Stimulated activated CD4-positive, alpha-beta T cell treated with anti-CD3 and anti-CD28 coated beads, Interleukin-2, amount 100 ng/mL, for 48 hours (primary cell): ENCODE measurements at places on chromosomes 5 and 9.

DNA sequence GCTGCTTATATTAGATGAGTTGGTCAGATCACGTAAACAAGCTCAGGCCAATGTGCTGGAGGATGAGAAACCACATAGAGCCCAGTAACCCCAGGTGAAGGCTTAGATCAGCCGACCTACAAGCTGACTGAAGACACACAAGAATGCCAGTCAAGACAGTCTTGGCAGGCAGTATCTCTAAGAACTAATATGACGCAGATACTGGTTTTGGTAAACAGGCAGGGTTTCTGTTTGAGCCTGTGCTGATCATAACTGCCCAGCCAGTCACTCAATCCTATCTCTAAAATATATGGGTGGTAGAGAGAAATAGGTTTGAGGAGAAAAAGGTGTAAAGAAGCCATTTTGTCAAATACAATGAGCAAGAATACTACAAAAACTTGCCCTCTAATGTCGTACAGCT is 7.8 kb upstream of the RIGI start:
- no peak for DNase-seq

GRCh38 chr5:61619289-61619688 is 287.2 kb downstream of the ZSWIM6 start:
- DNase-seq, result no peak

GRCh38 chr9:92463984-92464383 is 18.3 kb downstream of the ASPN start:
- DNase-seq, result no peak

- no peak for DNase-seq
Observed at GRCh38 chr9:10700915-10701314, 88.1 kb upstream of the PTPRD start.

GRCh38 chr5:418162-419121 is 24.5 kb upstream of the EXOC3 start:
- no peak for DNase-seq

DNA sequence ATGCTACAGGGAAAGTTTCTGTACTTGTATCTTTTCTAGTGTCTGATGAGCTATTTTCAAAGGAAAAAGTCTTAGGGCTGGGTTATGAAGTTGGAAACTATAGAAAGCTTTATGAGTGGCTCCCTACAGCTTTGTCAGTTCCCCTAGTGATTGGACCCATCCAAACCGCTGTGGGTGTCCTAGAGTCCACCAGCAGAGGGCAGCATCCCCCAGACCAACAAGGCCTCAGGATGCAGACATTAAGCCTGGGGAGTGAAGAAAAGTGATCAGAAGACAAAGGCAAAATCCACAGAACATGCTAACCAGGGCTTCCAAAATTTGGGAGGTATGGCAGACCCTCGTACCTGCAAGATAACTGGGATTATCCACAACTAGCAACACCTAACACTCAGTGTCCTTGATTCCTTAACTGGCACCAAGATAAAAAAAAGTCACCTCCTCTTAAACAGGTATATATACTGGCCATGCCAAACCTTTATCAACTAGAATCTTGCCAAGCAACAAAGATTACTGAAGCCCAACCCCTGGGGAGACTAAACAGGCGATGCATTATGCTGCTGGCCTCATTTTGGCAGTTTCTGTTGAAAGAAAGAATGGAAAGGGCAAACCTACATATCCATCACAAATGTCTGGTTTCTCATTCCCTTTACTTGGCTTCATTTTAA is 110.4 kb upstream of the NR5A1 start:
- DNase-seq, result peak; percentile 75

- no peak for DNase-seq
Observed at GRCh38 chr5:73321757-73322436, 126.7 kb downstream of the FOXD1 start.

DNA sequence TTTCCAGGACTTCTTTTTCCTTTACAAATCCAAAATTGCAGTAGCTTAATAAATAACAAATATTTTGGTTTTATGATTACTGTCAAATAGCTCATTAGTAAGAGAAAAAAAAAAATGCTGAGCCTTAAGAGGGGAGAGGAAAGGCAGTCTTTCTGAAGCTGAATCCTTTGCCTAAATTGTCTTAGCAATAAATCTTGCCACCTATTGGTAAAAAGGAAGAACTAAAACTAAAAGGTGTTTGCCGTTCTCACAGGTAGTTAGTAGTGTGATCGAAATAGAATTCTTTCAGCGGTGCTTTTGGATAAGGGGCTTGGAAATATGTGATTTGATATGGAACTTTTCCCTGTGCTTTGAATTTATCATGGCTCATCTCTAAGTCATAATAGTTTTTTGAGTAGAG is 31.2 kb downstream of the PIK3R1 start:
- no peak for DNase-seq

DNA sequence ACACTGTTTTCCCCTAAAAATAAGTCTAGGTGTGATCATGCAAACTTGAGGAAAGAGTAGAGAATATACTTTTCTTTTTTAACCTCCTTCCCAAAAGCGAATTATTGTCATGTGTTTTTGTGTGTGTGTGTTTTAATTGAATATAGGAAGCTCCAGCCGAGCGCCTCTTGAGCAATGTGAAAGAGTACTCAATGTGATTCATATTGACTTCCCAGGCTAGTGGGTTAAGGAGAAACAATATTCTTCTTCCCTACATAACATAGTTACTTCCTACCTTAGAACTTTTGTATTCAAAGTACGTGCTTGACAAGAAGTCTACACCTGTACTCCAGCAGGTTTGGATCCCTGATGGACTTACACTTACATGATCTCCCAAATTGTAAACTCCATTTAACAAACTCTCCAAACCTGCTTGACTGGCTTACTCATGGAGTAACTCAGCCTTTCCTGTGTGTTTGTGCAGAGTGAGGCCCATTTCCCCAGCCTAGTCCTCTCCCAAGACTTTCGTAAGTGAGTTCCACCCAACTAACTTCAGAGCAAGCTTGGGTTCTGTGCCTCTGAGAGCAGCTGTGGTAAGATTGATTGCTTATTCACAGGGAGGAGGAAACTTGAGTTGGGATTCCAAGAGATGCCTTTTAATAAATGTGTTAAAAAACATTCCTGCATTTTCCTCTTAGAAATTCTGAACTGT is 9.3 kb downstream of the SLC28A3 start:
- DNase-seq, result no peak

GRCh38 chr9:114432323-114433067 is 44.7 kb upstream of the AKNA start:
- DNase-seq, result no peak

DNA sequence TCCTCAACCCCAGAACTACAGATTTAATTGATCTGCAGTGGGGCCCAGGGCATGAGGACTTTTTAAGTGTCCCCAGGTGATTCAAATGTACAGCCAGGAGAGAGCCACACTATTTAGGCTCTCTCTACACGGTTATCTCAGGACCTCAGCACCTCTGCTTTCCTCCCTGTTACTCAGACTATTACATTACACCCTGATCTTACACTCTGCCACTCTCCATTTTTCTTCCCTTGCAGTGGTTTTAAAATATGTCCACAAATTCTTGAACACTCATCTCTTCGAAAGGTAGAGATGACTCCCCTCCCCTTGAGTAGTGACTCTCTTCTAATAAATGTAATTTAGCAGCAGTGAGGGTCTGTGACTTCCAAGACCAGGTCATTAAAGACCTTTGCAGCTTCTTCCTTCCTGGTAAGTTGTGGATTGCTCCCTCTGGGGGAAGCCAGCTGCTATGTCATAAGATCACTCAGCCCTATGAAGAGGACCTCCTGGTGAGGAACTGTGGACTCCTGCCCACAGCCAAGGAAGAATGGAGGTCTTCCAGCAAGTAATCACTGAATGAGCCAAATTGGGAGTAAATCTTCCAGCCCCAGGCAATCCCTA is 87.5 kb upstream of the SSBP2 start:
- no peak for DNase-seq

GRCh38 chr5:4374866-4375265 is 765.3 kb upstream of the ADAMTS16 start:
- DNase-seq, result no peak

GRCh38 chr5:116482394-116482793 is 92.2 kb downstream of the SEMA6A start:
- no peak for DNase-seq

- no peak for DNase-seq
Observed at GRCh38 chr5:178186427-178186826, 744 bp downstream of the GMCL2 start.

DNA sequence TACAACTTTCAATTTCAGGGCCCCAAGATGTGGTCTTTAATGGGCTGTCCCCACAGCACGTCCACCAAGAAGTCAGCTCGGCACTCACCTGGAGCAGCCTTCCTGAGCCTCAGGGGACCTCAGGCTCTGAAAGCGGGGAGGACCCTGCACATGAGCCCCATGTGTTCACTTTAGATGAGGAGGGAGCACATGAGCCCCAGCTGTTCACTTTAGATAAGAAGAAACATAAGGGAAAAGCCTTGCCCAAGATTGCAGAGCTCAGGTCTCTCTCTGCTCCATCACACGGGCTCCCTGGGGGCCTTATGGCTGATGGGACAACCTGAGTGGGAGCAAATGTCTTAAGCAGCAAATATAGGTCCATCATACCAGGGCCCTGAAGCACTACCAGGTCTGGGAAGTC is 56.4 kb downstream of the NIPSNAP3B start:
- DNase-seq, result no peak

GRCh38 chr5:104573949-104574709 is 1011.5 kb upstream of the NUDT12 start:
- no peak for DNase-seq

GRCh38 chr5:90932052-90932699 is 373.6 kb downstream of the ADGRV1 start:
- peak; percentile 41 for DNase-seq

DNA sequence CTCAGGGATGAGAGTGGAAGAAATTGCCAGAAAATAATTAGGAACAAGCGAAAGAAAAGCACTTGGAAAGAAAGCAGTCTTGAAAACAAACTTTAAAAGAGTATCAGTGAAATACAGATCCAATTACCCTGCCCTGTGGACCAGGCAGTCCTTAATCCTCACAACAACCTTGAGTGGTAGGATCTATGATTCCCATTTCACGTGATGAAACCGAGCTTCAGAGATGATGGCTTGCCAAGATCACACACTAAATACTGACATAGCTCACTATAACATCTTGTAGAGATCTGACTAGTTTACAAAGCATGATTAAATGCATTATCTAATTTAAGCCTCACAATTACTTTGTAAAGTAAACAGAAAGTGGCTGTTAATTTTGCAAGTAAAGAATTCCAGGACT is 55.5 kb upstream of the ABCA1 start:
- no peak for DNase-seq

DNA sequence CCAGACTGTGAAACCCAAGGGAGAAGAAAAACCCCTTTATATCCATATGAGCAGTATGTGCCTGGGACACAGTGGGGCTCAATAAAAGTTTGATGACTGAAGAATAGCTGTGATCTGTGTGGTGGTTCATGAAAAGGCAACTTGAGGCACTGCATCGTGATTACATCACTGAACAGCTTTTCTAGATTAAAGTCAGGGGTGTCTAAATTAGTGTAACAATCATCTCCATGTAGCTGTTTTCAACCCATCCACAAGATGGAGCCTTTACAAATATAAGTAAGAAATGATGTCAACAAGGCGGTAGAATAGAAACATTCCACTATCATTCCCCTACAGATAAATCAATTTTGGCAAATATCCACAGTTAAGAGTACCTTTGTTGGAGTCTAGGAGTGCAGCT is 55.5 kb downstream of the PRRC1 start:
- DNase-seq, result no peak

DNA sequence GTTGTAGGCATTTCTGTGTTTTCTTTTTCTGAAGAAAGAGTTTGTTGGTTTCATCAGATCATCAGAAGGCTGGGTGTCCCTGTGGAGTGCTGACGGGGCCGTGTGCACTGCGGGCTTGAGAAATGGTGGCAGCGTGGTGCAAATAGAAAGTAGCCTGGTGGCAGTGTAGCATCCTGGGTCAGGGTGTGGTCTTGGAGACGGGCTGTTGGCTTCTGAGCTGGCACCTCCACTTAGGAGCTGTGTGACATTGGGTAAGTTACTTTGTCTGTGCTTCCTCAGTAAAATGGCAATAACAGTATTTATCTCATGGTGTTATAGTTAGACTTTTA is 10.0 kb upstream of the NDST1 start:
- no peak for DNase-seq

DNA sequence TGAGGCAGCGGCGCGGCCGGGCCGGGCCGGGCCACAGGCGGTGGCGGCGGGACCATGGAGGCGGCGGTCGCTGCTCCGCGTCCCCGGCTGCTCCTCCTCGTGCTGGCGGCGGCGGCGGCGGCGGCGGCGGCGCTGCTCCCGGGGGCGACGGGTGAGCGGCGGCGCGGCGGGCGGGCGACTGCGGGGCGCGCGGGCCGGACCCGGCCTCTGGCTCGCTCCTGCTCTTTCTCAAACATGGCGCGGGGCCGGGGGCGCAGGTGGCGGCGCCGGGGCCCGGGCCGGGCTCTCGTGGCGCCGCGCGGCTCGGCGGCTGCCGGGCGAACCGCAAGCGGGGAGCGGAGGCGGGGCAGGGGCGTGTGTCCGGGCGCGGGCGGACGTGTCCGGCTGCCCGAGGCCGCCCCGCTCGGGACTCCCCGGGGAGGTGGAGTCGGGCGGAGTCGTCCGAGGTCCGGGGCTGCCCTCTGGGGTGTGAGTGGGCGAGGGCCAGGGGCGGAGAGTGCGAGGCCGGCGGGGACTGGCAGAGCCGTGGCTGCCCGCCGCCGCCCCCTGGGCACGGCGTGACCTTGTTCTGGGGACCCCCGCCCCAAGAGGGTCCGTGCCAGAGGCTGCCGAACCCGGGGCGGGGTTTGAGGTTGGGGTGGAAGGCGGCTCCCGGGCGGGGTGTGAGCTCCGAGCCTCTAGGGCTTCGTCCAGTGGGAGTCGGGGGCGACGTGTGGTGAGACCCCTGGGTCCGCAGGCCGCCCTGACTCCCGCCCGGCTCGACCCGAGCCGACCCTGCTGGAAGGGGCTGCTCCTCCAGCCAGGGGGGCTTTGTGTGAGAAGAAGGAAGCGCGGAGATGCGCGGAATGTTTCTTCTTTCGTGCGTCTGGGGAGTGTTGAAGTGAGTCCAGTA is 485 bp downstream of the TGFBR1 start:
- peak; percentile 25 for DNase-seq

DNA sequence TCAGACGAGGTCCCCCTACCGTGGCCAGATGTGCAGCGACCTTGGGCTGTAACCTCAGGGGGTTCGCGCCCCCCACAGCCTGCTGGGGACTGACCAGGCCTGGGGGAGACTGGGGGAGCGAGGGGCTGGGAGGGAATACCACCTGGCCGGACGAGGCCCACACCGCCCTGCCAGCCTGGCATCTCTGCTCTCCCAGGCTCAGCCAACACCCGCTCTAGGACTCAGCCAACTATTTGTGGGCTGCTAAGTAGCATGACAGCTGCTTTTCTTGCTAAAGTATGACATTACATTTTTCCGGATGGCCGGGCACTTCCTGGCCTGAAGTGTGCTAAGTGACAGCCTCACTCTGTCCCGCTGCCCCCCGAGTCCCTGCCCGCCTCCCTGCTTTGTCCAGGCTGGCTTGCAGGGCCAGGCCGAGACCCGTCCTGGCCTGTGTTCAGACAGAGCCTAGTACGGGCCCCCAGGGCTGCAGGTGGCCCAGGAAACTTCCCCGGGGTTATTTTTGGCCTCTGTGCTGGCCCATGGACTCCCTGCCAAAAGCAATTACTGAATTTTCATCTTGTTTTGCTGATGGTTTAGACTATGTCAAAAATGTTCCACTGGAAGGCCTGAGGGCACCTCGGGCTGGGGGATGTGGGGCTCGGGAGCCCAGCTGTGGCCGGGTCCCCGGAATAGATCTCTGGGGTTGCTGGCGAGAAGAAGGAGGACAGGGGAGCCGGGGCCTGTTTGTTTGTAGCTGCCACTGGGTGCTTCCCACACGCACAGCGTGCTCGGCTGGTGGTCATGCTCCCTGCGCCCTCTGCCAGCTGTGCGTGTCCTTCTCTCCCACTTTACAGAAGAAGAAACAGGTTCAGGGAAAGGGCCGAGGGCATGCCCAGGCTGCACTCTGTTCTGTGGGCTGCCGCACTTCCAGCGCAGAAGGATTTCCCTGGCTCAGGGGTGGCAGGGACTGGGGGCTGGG is 13.4 kb upstream of the SLC2A6 start:
- no peak for DNase-seq
